ENCODE measurements at places on chromosomes 2 and 18.

GRCh38 chr2:170500770-170501169 lies 214.4 kb upstream of the SP5 start:
- H3K27me3 ChIP-seq: no peaks in the 10 kb centered on the region
- no peak overlapping the region for H3K27ac ChIP-seq
- H3K36me3 ChIP-seq: no peaks in the 10 kb centered on the region
- H3K4me3 ChIP-seq: no peak overlapping the region
- H3K4me1 ChIP-seq: no peaks in the 10 kb centered on the region

DNA sequence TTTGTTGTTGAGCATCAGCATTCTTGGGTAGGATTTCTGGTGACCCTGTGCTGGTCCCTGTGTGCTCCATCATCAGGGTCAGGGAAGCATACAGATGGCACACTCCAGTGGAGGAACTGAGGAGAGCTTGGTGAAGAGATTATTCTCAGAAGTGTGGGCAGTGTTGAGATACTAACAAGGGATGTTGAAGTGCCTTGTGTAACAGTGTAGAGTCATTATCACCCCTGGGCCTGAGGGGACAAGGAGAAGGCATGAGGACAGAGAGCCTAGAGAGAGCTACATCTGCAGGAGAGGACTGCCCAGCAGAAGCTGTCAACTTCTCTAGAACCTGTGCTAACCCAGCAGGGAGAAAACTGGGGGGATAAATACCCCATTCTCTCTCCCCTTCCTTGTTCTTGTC lies 189.0 kb downstream of the PLCL1 start:
- H3K36me3 ChIP-seq: no peaks in the 10 kb centered on the region
- no peak overlapping the region for H3K27ac ChIP-seq
- H3K27me3 ChIP-seq: no peaks in the 10 kb centered on the region
- H3K4me3 ChIP-seq: no peak overlapping the region

DNA sequence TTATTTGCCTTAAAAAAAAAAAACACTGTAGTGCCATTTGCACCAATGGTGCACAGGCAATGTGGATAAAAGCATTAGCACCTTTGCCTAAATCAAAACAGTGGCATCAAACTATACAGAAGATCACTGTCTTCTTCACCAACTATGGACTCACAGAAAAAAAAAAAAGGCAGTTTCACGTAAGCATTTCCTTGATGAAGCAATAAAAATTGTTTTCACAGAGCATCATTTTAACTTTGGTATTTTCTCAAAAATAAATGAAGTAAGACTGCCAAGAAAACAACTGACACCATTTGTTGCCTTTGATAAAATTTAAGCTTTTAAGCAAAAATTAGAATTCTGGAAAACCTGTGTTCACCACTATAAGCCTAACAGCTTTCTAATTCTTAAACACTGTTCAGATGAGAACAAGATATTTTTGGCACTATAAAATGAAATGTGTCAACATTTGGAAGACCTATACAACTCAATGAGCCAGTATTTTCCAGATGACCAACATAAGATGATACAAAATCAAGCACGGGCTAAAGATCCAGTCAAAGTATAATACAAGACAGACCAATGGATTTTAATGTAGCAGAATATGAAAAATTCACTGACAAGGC lies 21.1 kb downstream of the METTL8 start:
- no peak for DNase-seq
- H3K27me3 ChIP-seq: no peaks in the 10 kb centered on the region
- peak overlapping the region; percentile 5 for H3K27ac ChIP-seq
- peaks cover 35% of the 10 kb centered on the region for H3K4me1 ChIP-seq
- peaks cover 6% of the 10 kb centered on the region for H3K36me3 ChIP-seq

- no peak for DNase-seq
- H3K27ac ChIP-seq: peak overlapping the region; percentile 91
- H3K36me3 ChIP-seq: peaks cover 13% of the 10 kb centered on the region
- peaks cover 22% of the 10 kb centered on the region for H3K4me1 ChIP-seq
- no peak overlapping the region for H3K4me3 ChIP-seq
Measured at GRCh38 chr2:27967076-27967475, 76.5 kb downstream of the BABAM2 start.

DNA sequence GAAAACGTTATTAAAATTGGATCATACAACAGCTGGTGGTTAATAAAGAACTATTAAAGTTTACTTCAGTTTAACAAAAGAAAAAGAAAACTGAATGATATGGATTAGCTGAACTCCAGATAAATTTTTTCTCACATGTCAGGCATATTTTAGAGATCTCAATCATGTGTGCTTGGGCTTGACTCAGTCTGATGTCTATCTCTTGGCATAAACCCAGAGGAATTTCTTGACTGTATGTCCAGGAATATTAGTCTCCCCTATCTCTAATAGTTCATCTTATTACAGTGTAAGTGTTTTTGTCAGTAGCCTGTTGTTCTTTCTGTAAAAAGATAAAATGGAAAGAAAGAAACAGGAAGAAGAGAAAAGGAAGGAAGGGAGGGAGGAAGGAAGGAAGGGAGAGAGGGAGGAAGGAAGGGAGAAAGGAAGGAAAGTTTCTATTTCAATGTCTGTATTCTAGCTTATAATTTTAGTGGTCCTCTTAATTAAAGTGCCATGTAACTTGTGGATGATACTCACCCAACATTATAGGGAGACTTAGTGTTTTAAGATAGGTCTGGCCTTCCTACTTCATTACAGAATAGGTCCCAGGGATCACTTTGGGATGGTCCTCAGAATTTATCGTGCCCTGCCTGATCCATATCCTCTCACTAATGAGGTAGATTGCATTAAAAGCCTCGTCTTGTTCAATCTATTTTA lies 99.7 kb upstream of the UGP2 start:
- no peak for DNase-seq
- H3K36me3 ChIP-seq: no peaks in the 10 kb centered on the region
- peaks cover 34% of the 10 kb centered on the region for H3K4me1 ChIP-seq
- H3K4me3 ChIP-seq: no peak overlapping the region

GRCh38 chr2:165777522-165778186 lies 16.4 kb downstream of the GALNT3 start:
- DNase-seq: no peak
- H3K27me3 ChIP-seq: no peaks in the 10 kb centered on the region
- H3K4me3 ChIP-seq: no peak overlapping the region

DNA sequence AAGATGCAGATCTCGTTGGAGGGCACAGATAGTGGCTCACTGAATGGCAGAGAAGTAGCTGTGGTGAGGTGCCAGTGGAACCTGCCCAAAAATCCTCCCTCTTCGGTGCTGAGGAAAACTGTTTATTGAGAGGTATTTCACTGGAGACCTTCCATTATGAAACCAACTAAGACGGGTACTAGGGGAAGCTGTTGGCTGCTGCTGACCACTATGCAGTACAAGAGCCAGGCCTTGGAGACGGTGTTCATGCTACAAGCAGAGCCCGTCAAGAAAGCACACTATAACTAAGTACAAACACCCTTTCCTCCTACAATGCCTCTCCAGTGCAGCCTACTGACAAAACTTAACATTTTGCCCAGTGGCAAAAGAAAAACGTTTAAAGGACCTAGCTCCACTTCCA lies 4.6 kb downstream of the ARL5A start:
- no peak for DNase-seq
- no peaks in the 10 kb centered on the region for H3K27me3 ChIP-seq
- no peak overlapping the region for H3K4me3 ChIP-seq
- H3K4me1 ChIP-seq: peaks cover 24% of the 10 kb centered on the region
- no peaks in the 10 kb centered on the region for H3K36me3 ChIP-seq
- no peak overlapping the region for H3K27ac ChIP-seq

DNA sequence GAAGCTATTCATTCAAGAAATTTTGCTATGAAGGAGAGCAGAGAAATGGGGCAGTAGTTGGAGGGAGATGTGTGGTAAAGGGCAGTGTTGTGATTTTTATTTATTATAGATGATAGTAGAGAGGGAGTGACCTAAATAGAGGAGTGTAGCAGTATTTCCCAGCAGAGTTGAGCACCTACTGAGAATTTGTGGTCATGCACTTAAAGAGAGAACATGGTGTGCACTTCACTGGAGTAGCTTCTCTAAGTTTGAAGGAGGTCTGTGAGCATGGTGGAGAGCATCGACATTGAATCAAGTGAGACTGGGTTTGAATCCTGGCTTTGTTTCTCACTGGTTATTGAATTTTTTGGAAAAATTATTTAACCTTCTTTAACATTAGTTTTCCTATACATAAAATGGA lies 129.2 kb downstream of the AQP4 start:
- H3K27ac ChIP-seq: no peak overlapping the region
- no peaks in the 10 kb centered on the region for H3K36me3 ChIP-seq
- no peaks in the 10 kb centered on the region for H3K27me3 ChIP-seq
- H3K4me3 ChIP-seq: no peak overlapping the region
- peaks cover 6% of the 10 kb centered on the region for H3K4me1 ChIP-seq
- no peak for DNase-seq
